ENCODE measurements at places on chromosomes 7 and 10. TPM values are rescaled to one million over a fixed set of nuclear protein-coding genes. Genes with fewer than 3 reads are reported as not detected.

- DNase-seq: no peak
These were observed 19.4 kb downstream of the MKLN1 start for GRCh38 chr7:131346885-131347592.

- DNase-seq: no peak
These were observed 89.7 kb downstream of the BMPR1A start for GRCh38 chr10:86846088-86846487.

GRCh38 chr10:29482591-29483431 lies 152.0 kb downstream of the SVIL start:
- peak; percentile 26 for DNase-seq

- DNase-seq: no peak
These were observed 243.6 kb upstream of the NFE2L3 start for GRCh38 chr7:25908154-25908949.

DNA sequence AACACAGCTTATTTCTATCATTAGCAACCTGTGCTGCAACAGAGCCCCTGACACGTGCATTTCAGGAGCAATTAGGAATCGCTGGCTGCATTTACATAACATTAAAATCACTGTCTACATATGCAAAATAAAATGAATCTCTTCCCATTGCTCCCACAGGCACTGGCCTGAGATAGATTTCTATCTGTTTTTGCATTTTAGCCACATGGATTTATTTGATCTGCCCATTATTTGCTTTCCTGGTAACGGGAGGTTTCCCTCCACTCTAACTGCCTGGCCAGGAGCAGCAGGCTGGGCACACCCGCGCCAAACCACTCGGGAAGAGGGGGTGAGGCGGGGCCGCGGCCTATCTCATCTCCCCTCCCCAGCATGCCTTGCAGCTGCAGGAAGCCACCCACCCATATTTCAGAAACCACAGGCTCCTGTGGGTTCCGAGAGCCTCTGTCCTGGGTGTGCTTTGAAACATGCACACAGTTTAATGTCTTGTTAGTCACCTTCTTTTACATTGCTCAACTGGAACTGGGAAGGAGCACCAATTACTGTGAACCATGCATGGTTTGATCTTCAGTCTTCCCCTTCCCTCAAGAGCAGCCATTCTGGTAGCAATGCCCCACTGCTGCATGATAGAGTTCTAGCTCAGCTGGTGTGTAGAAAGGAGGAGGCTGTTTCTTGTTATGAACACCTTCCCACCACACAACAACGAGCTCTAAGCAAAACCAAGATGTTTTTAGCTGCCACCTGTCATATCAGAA lies 37.7 kb upstream of the IKZF1 start:
- DNase-seq: no peak

GRCh38 chr7:104149822-104150221 lies 58.0 kb downstream of the ORC5 start:
- no peak for DNase-seq

GRCh38 chr7:27527348-27527714 lies 135.4 kb downstream of the HIBADH start:
- DNase-seq: no peak

DNA sequence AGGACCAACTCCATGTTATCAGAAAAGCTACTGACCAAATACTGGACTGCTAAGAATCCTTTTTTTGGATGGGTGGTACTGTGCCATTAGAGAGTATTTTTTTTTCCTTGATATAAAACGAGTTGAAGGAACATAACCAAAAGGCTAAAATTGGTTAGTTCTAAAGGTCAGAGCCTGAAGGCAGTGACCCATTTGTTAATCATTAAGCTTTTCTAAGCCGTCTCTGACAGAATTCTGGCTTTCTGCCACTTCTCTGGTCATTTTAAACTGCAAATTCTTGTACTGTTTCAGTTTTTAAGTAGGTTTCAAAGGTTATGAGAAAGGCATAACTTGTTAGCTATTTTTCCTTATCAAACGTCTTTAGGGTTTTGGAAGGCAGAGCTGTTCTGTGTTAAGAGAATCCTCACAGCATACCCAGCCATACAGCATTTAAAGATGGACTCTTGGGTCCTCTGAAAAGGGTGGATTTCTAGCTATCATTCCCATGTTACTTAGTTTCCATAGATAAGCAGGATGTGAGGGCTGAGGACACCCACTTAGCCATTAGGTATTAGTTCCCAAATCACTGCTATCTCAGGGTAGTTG lies 196.8 kb downstream of the RNLS start:
- no peak for DNase-seq

DNA sequence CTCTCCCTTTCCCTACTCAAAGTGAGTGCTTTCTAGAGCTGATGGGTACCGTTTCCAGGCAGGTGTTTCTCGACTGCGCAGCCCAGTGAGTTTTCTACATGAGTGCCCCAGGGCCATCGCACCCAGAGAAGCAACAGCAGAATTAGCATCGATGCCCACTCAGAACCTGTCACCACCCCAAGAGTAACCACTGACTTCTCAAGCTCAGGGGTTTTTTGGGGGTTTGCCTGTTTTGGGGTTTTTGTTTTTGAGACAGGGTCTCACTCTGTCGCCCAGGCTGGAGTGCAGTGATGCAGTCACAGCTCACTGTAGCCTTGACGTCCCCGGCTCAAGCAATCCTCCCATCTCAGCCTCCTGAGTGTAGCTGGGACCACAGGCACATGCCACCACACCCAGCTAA lies 25.7 kb downstream of the SNX8 start:
- DNase-seq: no peak

- DNase-seq: no peak
These were observed 64.9 kb upstream of the PALS2 start for GRCh38 chr7:24508316-24508715.

DNA sequence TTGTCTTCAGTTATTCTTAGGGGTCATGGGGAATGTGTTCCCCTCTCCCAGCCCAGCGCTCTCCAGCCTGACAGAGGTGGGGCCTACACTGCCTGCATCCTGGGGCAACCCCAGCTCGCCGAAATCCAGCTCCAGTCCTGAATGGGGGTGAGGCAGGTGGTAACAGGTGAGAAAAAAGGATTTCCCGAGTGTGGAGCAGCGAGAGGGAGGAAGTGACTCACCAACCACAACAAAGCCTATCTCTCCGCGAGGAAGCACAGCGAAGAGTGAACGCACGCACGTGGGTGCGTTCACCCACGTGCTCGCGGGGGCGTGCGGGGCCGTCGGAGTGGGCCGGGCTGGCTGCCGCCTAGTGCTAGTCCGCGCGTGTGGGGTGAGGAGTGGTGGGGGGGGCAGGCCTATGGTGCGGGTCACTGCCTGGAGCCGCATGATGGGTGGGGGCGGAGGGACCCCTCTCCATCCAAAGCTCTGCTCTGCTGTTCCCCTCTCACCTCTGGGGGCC lies 855 bp upstream of the PALD1 start:
- peak; percentile 19 for DNase-seq

DNA sequence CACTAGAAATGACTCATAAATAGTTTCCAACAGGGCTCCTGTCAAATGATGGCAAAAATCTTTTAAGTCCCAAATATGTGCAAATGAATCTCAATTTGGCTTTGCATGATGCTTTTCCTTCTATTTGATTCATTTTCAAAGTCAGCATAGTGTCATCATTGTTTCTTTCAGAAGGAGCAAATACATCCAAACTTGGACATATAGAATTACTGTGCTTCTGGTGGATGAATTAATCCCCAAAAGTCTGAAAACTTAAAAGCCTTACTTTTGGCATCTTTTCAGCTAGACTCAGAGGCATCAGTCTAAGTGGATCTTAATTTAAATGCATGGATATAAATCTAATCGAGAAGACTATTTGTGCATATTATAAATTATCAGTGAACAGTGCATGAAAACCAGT lies 578.1 kb upstream of the FZD8 start:
- DNase-seq: no peak

Gene TMEM139
- 2.5 TPM for total RNA-seq

GRCh38 chr10:87913156-87913921 lies 49.9 kb downstream of the PTEN start:
- no peak for DNase-seq

DNA sequence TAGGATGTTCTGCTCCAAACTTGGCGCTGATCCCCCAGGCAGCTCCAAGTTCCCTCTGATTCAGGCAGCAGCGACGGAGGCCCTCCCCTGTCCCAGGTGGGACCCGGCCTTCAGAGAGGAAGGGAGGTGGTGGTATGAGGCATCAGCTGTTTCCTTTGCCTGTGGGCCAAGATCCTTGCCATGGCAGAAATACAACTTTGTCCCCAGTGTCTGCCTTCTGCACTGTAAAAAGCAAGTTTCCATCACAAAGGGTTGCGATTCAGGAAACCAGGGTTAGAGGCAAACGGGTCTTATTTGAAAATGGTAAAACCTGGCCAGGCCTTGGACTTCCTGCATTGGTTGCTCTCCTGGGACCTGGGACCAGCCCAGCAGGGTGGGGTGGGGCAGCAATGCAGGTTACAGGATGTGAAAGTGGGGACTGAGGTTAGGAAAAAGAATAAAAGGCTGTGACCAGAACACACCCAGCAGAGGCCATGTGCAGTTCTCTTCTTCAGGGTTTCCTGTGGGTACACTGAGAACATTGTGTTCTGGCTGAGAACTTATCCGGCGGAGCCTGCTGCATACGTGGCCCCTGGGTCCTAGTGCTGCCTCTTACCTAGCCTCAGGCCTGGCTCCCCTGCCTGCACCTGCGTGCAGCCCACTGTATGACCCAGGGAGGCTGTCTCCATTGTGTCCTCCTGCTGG lies 25.1 kb upstream of the DDIT4 start:
- peak; percentile 65 for DNase-seq

GRCh38 chr7:41816111-41816510 lies 113.2 kb upstream of the INHBA start:
- no peak for DNase-seq

Gene HTR5A
- not detected for total RNA-seq

Gene OGDHL
- total RNA-seq: 2.8 TPM

GRCh38 chr7:70177166-70177565 lies 578.9 kb downstream of the AUTS2 start:
- DNase-seq: no peak

Gene AS3MT
- total RNA-seq: 14.8 TPM

DNA sequence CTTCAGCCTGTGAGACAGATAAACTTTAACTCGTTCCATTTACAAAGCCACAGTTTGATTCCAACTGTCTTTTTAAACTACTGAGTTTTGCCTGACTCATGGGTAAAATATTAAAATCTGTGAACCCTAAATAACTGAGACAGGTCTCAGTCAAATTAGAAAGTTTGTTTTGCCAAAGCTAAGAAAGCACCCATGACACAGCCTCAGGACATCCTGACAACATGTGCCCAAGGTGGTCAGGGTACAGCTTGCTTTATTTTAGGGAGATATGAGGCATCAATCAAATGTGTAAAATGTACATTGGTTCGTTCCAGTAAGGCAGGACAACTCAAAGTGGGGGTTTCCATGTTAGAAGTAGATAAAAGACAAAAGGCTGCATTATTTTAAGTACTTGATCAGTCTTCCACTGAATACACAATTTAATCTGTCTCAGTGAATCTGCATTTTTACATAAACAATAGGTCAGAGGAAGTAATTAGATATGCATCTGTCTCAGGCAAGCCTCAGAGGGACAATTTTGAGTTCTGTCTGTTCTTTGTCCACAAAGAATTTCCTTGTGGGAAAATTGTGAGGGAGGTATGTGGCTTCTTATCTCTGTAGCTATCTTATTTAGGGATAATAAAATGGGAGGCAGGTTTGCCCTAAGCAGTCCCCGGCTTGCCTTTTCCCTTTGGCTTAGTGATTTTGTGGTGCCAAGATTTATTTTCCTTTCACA lies 11.0 kb upstream of the PIP start:
- peak; percentile 53 for DNase-seq

Gene AGR3
- not detected for total RNA-seq

DNA sequence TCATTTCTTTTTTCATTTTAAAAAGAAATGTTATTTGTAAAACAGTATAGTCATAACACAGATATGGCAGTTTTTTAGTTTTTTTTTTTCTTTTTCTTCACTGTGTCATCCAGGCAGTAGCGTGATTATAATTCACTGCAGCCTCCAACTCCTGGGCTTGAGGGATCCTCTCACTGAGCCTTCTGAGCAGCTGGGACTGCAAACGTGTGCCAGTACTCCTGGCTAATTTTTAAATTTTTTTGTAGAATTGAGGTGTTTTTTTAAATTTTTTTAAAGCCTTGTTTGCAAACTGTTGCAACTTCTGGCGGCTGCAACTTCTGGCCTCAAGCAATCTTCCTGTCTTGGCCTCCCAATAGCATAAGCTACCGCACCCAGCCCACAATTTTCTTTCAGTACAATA lies 63.0 kb downstream of the HELLS start:
- no peak for DNase-seq

Gene GFRA1
- total RNA-seq: 26.5 TPM

DNA sequence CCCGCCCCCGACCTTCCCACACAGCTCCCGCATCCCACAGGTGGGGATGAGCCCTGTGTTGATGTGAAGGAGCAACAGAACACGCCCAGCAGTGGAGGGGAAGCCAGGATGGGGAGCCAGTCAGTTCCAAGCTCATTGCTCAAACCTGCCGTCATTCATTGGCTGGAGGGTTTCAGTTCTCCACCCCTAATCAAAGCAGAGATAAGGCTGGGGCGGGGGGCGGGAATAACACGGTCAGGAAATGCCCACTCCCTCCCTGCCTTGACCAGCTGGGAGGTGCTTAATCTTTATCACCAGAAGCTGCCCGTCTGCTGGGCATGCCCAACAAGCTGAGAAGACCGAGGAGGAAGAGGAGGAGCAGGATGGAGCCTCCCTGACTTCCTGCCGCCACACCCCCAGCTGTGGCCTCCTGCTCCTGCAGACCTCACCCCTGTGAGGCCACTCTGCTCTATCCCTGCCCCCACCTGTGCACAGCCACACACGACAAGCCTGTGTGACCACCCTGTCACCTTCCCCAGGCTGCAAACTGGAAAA lies 265.1 kb downstream of the ZEB1 start:
- no peak for DNase-seq

DNA sequence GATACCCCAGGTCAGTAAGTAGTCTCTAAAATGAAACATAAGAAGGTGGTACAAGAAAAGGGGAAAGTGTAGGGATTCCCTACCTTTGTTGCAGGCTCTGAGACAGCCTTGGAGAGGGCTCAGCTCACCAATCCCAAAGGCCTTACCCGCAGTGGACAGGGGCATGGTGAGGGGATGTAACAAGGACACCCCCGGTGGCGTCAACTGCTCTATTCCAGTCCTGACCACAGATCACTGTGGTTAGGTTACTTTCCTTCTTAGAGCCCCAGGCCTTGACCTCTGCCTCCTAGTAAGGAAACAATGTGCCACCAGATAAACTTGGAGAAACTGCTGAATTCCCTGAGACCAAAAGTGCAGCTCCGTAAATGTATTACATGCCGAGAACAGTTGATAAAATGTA lies 17.5 kb downstream of the PLXNA4 start:
- DNase-seq: no peak

Gene EPHA1
- total RNA-seq: 0.32 TPM

GRCh38 chr10:61363006-61363405 lies 90.2 kb downstream of the TMEM26 start:
- DNase-seq: no peak

GRCh38 chr10:7846591-7846990 lies 28.3 kb downstream of the TAF3 start:
- DNase-seq: no peak

Gene MACC1
- 0.08 TPM for total RNA-seq

DNA sequence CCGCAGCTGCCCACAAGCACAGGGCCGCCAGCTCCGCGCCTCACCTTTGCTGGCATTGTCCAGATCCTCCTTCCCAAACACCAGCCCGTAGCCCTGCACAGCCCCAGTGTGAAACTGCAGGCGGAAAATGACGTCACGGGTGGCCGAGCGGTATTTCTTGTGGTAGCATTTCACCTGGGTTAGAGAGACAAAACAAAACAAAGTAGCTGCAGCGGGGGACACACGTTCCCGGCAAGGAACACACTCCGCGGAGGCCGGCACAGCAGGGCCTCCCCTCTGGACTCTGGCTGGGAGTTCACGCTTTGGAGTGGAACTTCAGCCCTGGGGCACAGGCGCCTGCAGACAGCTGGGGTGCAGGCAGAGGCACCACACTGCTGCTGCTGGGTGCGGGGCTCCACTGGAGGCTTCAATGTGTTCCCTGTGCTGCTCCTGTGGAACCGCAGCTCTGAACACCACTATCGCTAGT lies 181.1 kb downstream of the TNS3 start:
- DNase-seq: no peak
